ENCODE measurements at places on chromosomes 13 and 19.

DNA sequence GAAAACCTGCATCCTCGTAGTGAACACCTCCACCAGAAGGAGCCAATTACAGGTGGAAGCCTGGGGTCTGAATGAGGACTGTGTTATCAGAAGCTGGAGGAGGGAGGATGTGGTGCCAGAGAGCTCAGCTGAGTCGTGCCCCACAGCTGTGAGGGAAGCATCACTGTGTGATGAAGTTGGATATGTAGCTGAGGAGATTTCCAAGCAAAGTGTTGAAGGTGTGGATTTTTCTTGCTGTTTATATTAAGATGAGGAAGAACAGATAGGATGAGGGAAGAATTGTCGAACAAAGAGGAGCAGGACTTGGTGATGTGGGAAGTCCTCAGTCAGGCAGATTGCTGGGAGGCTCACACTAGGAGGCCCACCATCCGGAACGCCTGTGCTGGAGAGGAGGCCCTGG, 4.4 kb downstream of the RAB20 start:
- no peak for DNase-seq

- no peak for DNase-seq
These were observed 10.8 kb downstream of the DIAPH3 start for GRCh38 chr13:60152904-60153303.

- DNase-seq, result no peak
These were observed 91.3 kb downstream of the KCNRG start for GRCh38 chr13:50106559-50106958.

DNA sequence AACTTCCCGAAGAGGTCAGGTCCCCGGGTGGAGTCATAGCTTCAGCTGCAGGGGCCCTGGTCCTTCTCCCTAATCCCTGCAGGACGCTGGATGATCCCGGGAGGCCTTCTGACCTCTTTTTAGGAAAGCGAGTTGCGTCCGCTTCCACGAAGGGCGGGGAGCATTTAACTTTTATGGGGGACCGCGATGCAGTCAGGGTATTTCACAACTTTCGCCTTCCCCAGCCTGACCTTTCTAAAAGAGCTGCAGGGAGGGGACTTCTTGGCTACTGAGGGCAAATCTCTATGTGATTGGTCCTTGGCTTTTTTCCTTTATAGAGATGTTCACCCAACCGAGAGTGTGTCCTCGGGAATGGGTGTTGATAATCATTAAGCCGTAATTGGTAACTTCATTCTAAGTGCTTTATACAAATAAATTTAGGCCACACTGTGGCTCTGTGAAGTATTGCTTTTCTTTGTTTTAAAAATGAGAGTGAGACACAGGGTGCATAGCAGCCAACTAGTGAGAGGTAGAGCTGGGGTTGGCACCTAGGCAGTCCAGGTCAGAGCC, 778 bp downstream of the ZNF230 start:
- no peak for DNase-seq

- no peak for DNase-seq
These were observed 7.0 kb upstream of the ZNF440 start for GRCh38 chr19:11807099-11807380.

GRCh38 chr19:10593148-10593547, 6.0 kb upstream of the AP1M2 start:
- no peak for DNase-seq

Data from epithelial cell of prostate (primary cell).